ENCODE measurements at places on chromosomes 12 and 14.

DNA sequence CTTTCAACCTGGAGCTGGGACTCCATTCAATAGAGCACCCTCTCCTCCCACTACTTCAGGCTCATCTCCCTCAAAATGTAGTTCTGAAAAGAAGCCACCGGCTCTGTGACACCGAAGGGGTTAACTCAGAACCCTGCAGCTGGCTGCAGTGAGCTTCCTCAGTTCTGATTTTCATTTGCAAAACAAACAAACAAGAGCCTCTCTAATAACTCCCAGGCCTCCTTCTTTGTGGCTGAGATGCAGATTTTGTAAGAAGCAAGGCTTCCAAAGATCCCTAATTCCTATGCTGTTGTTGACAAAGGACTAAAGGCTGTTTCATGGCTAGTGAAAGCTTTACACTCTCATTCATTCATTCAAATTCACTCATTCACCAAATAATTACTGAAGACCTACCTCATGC, 333.4 kb upstream of the TBX3 start:
- DNase-seq: no peak

DNA sequence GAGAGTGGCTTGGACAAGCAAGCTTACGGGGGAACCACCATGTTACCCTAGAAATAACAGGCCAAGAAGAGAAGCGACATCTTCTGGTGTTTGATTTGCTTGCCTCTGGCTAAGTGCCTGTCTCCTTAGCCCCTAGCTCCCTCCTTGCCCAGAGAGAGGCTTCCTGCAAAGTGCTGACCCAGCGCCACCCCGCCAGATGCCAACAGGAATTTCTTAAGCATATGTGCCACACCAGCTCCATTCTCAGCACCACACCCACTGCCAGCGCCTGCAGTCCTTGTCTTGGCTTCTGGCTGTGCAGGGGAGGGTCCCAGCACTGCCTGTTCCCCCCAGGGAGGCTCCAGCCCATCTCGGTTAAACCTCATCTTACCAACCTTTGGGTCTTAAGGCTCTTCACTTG, 74.2 kb upstream of the NCOR2 start:
- no peak for DNase-seq

DNA sequence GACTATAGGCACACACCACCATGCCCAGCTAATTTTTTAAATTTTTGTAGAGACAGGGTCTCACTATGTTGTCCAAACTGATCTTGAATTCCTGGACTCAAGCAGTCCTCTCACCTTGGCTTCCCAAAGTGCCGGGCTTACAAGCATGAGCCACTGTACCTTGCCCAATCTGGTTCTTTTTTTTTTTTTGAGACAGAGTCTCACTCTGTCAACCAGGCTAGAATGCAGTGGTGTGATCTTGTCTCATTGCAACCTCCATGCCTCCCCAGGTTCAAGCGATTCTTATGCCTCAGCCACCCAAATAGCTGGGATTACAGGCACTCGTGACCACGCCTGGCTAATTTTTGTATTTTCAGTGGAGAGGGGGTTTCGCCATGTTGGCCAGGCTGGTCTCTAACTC, 15.4 kb downstream of the MRPL42 start:
- no peak for DNase-seq

DNA sequence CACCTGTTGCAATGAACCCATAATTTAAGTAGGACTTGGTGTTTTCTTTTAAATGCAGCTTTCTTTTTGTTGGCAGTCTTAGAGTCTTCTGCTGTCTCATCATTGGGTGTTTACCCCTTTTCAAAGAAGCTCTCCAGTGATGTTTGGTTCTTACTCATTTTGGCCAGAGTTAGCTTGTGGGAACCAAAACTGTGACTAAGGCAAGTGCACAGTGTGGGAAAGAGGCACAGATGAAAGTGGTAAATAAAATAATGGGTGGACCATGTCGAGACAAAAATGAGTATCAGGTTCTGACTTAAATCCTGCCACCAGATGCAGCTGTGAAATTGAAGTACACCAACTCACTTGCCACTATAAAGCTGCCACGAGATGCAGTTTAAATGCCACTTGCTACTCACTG, 615.4 kb upstream of the MIS18BP1 start:
- DNase-seq: no peak

GRCh38 chr12:48985901-48986300, 7.8 kb downstream of the WNT1 start:
- no peak for DNase-seq

GRCh38 chr12:6753772-6754356, 923 bp upstream of the MLF2 start:
- DNase-seq: no peak

GRCh38 chr14:49954171-49954631, 61.3 kb downstream of the ARF6 start:
- DNase-seq: peak; percentile 36

DNA sequence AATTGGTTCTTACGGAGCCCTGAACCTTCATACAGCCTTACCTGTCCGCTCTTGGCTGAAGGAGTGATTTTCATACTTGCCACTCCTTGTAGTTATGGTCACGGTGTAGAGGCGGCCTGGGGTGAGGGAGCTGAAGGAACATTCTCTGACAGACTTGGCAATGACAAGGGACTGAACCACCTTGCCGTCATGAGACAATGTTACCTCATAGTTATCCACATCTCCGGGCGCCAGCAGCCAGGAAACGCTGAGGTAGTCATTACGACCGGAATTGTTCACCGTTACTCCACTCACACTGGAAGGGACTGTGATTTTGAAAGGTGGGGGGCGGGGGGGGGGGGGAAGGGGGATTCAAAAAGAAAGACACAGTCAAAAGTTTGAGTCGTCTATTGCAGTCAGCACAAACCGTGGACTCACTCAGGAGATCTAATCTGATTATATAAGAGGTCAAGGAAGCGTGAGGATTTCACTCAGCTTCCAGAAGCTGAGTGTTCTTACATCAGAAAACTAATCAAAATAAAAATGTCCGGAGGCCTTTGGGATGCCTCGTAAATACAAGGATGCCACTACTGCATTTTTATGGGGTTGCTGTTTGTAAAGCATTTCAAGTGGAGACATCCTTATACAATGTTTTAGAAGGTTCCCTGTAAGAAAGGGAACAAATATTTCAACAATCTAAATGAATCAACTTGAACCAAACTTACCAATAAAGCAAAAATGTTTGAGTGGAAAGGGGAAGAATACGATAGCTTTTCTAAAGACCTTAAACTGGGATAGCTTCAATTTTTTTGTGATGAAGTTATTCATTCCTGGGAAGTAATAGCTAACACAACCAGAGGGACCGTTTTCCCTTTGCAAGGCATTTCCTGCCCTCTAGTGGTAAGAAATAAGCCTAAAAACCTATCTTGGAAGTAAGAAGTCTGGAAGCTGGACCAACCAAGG, 60.6 kb downstream of the PTPRB start:
- DNase-seq: peak; percentile 90

DNA sequence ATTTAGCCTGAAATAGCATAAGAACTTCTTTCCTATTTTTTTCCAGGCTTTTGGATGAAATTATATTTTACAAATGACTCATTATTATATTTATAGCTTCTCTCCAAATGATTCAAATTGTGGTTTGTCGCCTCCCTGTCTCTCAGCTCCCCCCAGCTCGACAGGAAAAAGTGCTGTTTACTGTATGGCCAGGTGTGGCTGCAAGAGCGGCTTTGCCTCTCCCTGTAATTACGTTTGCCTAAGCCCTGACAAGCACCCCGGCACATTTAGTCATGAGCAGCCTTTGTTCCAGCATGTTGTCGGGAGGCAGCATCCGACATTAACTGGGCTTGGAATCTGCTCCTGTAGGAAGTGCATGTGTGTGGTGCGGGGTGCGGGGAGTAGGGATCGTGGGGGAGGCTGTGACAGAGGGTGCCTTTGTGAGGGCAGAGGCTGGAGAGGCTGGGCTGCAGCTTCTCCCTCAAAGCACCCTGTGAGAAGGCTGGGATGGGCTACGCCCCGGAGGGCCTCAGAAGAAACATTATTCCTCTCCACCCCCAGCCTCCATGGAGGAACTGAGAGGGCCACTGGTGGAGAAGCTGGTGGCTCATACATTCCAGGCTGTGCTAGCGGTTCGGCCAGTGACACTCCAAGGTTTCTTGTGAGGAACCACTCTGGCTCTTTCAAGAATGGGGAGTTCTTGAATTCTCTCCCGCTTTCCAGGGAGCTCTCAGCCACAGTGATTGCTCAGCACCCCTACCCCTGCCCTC, 42.1 kb upstream of the CTDSP2 start:
- DNase-seq: peak; percentile 74

- no peak for DNase-seq
These were observed 8.9 kb downstream of the FANCM start for GRCh38 chr14:45144658-45145057.

- DNase-seq: no peak
These were observed 26.2 kb upstream of the CHPT1 start for GRCh38 chr12:101671157-101671791.

DNA sequence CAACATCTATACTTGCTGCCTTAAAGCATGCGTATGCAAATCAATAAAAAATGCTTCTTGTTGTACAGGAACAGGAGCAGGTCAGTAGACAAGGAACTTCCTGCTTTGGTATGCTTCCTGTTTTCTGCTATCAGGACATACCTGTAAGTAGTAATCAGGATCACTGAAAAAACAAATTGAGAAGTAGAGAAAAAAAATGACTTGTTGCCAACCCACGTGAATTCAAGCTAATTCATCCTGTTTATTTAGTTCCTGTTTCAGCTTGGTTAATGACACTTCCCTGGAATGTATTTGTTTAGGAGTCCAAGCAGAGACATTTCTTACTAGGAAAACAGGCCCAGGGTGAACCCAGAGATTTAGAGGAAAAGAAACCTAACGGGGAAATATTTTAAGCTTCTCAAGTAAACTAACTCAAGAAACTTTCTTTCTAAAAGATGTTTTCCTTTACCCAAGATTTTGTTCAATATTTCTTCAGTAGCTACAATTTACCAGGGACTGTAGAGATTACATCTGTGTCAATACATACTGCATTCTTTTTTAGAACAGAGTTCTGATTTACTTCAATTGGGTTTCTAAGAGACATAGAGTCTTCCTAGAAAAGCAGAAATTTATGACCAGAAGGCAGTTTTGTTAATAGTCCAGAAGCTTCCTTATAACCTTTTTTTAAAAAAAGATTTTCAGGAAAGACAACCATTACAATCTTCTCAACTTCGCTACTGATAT, 124.2 kb downstream of the PAWR start:
- peak; percentile 31 for DNase-seq

DNA sequence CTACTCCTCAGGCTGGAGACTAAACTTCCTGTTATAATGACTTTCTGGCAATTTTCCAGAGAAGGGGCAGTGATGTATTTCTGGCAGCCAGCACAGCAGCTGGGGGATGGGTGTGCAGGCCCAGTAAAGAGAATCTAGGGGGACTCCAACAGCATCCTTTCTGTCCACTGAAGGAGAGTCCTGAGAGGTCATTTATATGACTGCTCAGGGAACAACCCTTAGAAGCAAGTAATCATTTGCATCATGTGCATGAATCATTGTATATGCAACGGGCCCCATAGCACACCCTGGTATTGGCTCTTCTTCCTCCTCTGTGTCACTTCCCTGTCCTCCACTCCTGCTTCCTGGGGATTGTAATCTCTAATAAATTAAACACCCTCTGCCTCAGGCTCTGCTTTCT, 493.8 kb downstream of the RPS29 start:
- no peak for DNase-seq

GRCh38 chr14:63510538-63510937, 32.6 kb downstream of the PPP2R5E start:
- no peak for DNase-seq

DNA sequence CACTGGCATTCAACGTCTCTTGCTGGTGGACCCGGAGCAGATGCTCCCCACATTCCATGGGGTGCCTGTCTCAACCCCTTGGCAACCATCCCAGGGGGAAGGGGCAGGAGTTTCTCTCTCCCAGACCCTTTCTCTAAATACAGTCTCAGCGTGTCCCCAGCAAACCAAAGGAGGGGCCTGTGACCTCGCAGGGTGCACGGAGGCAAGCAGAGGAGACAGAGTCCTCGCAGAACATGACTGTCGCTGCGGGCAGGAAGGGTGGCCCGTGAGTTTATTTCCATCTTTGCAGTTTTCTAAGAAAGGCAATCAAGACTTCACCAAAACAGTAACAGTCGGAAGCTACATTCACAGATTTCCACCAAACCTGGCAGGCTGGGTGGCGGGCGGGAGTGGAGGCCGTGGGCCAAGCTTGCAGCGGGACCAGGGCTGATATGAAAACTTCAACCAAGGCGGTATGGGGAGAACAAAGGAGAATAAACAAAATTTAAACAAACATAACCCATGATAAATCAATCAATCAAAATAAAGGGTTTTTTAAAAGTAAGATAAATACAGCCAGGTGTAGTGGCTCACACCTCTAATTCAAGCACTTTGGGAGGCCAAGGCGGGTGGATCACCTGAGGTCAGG, 18.6 kb downstream of the BRF1 start:
- no peak for DNase-seq

DNA sequence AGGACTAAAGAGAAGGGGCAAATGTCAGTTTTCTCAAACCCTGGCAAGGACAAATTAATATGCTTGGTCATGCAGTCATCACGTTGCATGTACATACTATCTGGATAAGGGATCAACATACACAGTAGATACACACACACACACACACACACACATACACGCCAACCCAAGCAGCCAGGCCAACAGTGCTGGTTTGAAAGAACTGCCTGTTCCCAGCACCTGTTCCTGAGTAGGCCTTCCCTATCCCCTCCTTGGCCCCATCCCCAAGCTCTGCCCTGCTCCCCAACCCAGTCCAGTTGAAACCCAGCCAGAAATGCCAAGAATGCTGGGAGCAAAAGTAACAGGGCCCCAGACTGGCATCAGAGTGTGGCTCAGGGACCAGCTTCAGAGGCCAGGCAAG, 4.4 kb downstream of the ITGA7 start:
- DNase-seq: no peak

Measured in cardiac fibroblast (primary cell).